LHCN-M2 (cell line): ENCODE measurements at places on chromosomes 16 and 17. TPM values are rescaled to one million over a fixed set of nuclear protein-coding genes. Genes with fewer than 3 reads are reported as not detected.
A peak's percentile ranks its signal among the peaks of the same experiment; 100 is the strongest.

DNA sequence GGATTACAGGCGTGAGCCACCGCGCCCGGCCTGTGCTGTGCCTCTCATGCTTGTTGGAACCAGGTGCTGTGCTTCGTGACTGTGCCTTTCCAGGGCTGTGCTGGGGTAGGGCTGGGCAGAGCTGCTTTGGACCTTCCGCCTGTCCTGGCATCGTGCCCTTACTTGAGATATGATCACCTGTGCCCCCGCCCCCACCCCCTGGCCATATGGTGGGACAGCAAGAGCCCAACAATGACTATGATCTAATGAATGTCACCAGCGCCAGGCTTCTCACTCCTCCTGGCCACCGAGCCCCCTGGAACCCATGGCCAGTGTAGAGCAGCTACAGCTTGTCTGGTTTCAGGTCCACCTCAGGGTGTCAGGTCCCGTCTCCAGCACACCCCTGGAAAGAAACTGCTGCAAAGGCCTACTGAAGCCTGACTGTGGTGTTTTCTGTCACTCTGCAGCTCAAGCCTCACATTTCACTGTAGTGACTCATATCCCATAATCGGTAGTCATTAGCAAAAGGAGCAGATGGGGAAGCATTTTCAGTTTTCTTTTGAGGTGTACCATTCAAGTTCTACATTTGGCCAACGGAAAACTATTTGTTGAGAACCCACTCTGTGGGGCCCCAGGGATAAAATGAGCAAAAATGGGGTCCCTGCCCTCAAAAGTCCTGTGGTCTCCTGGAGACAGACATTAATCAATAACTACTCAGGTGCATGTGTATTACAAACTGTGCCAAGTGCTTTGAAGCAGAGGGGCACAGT lies 22.1 kb downstream of the FCSK start:
- DNase-seq = peak; percentile 82

DNA sequence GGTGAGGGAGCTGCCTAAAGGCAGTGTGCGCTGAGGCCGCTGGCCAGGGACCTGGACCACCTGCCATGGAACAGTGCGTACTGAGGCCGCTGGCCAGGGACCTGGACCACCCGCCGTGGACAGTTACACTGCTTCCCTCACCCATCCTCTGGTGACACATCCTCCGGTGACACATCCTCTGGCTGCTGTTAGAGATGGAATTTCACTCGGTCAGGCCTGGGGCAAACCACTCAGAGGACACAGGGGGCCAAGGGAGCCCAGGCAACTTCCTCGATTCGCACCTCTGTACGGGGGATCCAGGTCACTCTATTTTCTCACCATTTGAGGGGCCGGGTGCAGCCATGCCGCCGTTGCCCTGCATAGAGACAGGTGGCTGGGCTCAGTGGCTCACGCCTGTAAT lies 32.4 kb upstream of the RPTOR start:
- peak; percentile 75 for DNase-seq

DNA sequence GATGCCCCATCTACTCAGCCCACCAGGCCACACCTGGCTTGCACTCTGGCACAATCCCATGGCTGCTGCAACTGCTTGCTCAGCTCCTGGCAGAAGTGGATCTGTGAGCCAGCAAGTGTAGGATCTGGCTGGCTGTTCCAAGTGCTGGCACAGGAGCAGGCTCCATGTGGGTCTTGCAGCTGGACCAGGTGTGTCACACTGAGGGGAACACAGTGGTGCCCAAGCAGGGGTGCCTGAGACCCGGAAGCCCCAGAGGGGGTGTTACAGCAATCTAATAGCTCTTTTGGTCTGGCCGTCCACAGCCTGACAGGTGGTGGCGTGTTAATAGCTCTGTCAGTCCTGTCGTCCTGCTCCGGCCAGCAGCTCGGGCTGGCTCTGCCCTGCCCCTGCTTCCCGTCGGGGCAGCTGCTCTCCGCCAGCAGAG lies 19.6 kb upstream of the GOT2 start:
- DNase-seq = no peak

GRCh38 chr16:12240036-12240435 lies 263.5 kb downstream of the SNX29 start:
- no peak for DNase-seq

DNA sequence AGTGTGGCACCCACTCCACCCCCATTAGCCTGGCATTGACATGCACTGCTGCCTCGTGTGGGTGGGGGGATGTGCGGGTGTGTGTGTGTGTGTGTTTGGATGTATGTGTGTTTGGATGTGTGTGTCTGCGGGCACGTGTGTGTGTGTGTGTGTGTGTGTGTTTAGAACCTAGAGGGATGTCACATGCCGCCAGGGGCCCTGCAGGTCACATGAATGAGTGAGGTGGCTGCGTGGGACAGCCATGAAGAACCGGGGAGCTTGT lies 9.0 kb downstream of the KATNB1 start:
- no peak for DNase-seq

DNA sequence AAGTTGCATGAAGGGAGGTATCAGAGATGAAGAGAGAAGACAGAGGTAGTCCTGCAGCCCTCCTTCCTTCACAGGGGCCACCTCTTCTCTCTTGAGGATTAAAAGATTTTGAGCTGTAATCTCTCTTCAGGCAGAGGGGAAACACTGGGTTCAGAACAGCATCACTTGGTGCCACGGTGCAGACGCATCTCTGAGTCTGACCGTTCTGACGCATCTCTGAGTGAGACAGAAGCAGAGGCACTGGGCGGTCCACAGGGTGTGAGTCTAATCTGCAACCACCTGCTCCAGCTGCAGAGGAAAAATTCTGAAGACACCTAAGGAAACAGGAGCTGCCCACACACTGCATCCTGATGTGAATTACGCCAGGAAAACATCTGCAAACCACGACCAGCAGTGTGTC lies 5.3 kb upstream of the KRT37 start:
- no peak for DNase-seq

GRCh38 chr16:63890081-63890480 lies 1231.8 kb downstream of the CDH11 start:
- DNase-seq = no peak

DNA sequence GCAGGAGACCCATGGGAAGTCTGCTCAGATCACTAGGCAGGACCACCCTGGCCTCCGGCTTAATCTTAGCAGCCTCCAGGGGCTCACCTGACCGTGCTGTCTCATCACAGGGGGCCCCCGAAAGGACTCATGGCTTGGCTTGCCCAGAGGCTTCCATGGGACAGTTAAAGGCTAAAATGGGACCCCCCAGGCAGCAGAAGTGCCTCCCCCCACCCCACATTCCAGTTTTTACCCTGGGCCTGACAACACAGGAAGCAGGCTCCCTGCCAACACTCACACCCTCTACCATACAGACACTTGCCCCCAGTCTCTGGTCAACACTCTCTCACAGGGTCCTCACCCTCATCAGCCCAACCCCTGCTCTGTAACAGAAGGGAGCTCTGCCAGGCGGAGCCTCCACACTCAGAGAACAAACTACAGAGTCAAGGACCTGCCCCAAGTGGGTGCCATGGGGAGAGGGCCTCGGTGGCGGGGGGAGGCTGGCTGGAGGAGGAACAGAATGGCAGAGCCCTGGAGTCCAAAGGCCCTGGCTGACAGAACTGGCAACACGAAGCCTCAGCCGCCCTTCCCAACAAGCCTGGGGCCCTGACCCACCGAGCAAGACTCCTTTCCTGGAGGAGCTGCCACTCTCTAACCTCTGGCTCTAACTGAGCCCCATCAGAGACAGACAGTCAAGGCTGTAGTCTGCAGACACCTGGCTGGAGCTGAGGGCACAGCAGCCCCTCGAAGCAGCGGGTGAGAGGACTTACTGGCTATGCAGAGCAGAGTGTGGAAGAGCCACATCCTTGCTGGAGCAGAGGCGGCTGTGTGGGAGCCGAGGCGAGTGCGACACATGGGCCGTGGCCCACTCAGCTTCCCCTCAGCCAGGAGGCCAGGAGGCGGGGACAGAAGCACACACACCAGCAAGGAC lies at the start of gene ITGAE:
Gene ITGAE, minus strand, starts transcription at position 827 of the 910 bp plus-strand sequence. Its CDS starts 44 bp downstream, at position 783.
- no peak for DNase-seq

DNA sequence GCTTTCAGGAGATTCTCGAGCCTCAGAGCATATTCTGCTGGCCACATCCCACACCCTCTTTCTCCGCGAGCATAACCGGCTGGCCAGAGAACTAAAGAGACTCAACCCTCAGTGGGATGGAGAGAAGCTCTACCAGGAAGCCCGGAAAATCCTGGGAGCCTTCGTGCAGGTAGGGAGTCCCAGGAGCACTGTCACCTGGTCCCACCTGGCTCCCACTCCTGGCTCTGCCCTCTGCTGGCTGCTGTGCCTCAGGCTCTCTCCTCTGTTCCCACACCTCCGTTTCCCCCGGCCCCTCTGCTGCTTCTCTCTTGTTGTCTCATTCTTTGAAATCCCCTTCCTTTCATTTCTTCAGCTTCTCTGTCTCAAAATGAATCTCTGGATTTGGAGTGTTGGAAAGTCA lies 16.4 kb downstream of the LPO start:
- DNase-seq = no peak

- no peak for DNase-seq
Measured at GRCh38 chr16:22979038-22979437, 165.1 kb downstream of the HS3ST2 start.

- no peak for DNase-seq
Measured at GRCh38 chr17:49848019-49848473, at the start of gene TAC4. Gene TAC4, minus strand, starts transcription at chr17:49848069. Its CDS starts 52 bp downstream, at chr17:49848017.

- DNase-seq = no peak
Measured at GRCh38 chr17:7460850-7461660, 16.2 kb downstream of the CHRNB1 start.

The ADGRG3 gene
- not detected in 2 replicates for total RNA-seq

The SHISA9 gene
- total RNA-seq = 12.7 and 14.6 TPM in 2 replicates
